ENCODE measurements at places on chromosomes 1 and 21.

GRCh38 chr1:66940981-66941380, 16.2 kb downstream of the MIER1 start:
- H3K36me3 ChIP-seq, result peaks cover 37% of the 10 kb centered on the region
- H3K4me1 ChIP-seq, result peaks cover 55% of the 10 kb centered on the region
- no peaks in the 10 kb centered on the region for H3K27me3 ChIP-seq
- no peak overlapping the region for H3K4me3 ChIP-seq
- no peak for DNase-seq

DNA sequence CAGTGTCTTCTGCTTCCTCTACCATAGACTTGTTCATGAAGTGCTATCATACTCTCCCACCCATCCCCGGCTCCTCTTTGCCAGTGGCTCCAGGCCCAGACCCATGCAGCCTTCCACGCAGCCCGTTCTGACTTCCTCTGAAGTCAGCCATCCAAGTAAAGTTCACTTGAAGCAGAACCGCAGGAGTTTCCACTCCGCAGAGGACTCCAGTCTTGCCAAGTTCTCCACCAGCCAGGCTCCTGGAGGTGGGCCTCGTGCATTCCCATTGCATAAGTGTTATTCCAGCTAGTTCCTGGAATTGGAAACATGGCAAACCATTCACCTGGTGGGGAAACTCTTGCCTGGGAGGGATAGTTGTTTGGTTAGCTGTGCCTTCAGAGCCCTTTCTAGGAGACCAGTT, 185.1 kb downstream of the PLPP3 start:
- H3K4me3 ChIP-seq, result no peak overlapping the region
- H3K36me3 ChIP-seq, result no peaks in the 10 kb centered on the region
- no peak overlapping the region for H3K27ac ChIP-seq
- no peak for DNase-seq

DNA sequence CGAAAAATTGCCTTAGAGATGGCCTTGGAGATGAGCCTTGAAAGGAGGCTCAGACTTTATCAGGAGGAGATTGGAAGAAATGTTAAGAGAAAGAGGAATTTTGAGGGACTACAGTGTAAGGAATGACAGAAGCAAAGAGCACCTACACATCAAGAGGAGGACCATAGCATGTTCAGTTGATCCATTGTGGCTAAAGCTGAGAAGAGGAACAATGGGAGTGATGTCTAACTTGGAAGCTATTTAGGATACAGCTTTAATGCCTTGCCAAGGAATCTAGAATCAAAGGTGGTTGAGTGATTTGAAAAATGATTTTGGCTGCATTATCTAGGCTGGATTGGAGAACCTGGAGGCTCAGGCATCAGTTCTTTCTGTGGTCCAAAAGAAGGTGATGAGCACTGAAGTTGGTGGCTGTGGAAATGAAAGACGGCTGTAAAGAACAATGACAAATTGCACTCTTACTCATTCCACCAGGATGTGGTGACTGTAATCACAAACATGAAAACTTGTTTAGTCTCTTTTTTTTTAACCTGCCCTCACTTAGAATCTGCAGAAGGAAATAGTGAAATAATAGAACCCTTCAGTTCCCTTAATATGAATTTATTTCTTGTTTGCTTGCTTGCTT, 11.3 kb downstream of the FAM20B start:
- no peaks in the 10 kb centered on the region for H3K27me3 ChIP-seq
- DNase-seq, result peak; percentile 62
- H3K27ac ChIP-seq, result peak overlapping the region; percentile 76
- H3K36me3 ChIP-seq, result peaks cover 4% of the 10 kb centered on the region
- H3K4me3 ChIP-seq, result peak overlapping the region; percentile 36
- peaks cover 60% of the 10 kb centered on the region for H3K4me1 ChIP-seq

- H3K27ac ChIP-seq, result no peak overlapping the region
- no peak overlapping the region for H3K4me3 ChIP-seq
- H3K4me1 ChIP-seq, result no peaks in the 10 kb centered on the region
- no peaks in the 10 kb centered on the region for H3K36me3 ChIP-seq
- DNase-seq, result no peak
- peaks cover 21% of the 10 kb centered on the region for H3K27me3 ChIP-seq
These were observed 91.4 kb downstream of the NR5A2 start for GRCh38 chr1:200118779-200119505.

- H3K4me1 ChIP-seq, result no peaks in the 10 kb centered on the region
- no peak for DNase-seq
- no peak overlapping the region for H3K4me3 ChIP-seq
- no peaks in the 10 kb centered on the region for H3K27me3 ChIP-seq
- no peaks in the 10 kb centered on the region for H3K36me3 ChIP-seq
These were observed 296.2 kb upstream of the VAMP3 start for GRCh38 chr1:7474786-7475502.

DNA sequence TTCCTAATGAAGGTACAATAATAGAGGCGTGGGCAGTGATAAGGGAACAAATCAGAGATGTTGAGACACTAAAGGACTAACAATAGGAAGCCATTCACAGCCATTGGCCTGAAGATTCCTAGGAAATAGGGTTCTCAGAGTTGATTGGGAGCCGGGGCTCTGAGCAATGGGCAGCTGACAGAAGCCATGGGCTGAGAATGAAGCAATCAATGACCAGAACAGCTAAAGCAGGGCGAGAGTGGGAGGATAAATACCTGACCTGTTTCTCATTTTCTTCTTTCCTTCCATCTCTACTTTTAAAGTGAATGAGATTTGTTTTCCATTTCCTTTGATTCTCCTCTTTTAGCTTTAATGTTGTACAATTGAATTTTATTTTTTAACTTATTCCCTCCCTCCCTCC, 774.7 kb upstream of the ADGRL4 start:
- H3K36me3 ChIP-seq, result no peaks in the 10 kb centered on the region
- no peak overlapping the region for H3K4me3 ChIP-seq
- no peaks in the 10 kb centered on the region for H3K27me3 ChIP-seq
- H3K27ac ChIP-seq, result no peak overlapping the region
- DNase-seq, result no peak

DNA sequence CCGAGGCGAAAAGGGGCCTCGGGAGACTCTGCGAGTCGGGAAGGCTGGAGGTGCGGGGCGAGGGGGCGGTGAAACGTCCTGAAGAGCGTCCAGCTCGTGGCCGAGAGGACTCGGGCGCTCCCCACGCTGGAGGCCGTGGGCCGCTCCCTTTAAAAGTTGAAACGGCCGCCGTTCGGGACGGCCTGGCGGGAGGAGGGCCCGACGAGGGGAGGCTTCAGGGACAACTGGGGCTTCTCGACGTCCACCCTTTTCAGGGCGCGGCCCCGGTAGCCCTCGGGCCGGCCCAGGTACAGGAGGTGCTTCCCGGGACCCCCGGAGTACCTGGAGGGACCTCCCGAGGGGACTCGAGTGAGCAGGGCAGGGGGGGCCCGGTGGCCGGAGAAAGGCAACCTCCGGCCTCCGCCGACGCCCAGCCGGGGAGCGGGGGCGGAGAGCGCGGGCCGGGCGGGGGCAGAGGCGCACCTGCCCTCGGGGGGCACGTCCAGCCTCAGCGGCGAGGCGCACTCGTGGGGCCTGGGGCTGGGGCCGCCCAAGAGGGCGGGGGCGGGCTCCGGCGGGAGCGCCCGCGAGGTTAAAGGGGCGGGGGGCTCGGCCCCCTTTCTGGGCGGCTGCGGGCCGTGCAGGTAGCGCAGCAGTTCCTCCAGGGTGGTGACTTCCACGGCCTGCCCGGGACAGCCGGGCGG, 14.0 kb downstream of the SEMA6C start:
- H3K4me1 ChIP-seq, result peaks cover 29% of the 10 kb centered on the region
- H3K4me3 ChIP-seq, result no peak overlapping the region
- H3K36me3 ChIP-seq, result peaks cover 4% of the 10 kb centered on the region
- DNase-seq, result no peak
- H3K27me3 ChIP-seq, result peaks cover 3% of the 10 kb centered on the region
